AML-193 (cell line): ENCODE measurements at places on chromosomes 4 and X.

DNA sequence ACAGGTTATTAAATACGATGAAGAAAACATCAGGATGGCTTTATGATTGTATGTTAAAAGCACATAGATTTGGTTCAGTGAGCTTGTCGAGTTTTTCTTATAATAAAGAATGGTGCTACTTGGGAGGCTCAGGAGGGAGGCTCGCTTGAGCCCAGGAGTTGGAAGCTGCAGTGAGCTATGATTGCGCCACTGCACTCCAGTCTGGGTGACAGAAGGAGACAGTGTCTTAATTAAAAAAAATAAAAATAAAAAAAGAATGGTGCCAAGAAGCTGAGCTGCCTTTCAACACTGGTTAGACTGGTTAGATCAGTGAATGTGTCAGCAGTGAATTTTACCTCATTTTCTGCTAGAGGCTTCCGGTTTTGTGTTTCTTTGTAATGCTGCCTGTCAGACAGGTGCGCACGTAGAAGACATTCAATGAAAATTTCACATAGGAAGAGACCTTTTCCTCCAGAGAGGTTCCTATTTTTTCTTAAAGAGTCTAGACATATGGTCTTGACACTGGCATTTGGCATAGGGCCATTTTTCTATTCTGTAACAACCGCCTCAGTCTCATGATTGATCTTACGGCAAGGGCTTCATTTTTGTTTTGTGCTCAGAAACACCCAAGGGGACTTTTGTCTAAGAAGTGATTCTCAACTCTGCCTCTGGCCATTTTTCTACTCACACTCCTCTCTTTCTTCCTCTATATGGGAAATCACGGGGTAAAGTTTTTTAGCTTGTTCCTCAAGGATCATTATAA, 15.0 kb upstream of the ARSF start:
- no peak for DNase-seq

DNA sequence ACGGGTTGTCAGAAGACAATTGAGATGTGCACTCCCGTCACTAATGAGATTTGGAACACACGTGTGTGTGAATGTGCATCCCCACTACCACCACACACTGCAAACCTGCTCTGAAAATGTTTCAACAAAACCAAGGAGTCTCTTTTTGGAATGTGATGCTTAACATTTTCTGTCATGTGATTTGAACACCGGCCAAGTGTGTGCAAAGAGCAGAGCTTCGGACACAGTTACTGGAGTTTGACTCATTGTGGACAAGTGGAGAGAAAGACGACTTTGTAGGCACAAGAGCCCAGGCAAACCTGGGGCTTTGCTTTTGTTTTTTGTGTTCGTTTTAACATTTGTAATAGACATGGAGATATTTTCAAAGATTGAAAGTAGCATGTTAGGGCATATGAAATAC, 49.2 kb downstream of the CCKAR start:
- no peak for DNase-seq

GRCh38 chrX:44536198-44536597, 6.5 kb downstream of the FUNDC1 start:
- no peak for DNase-seq

GRCh38 chr4:142718981-142719380, 127.1 kb downstream of the INPP4B start:
- DNase-seq = no peak
